Non-pigmented ciliary epithelial cell (primary cell): ENCODE measurements at places on chromosomes 1 and 21.

DNA sequence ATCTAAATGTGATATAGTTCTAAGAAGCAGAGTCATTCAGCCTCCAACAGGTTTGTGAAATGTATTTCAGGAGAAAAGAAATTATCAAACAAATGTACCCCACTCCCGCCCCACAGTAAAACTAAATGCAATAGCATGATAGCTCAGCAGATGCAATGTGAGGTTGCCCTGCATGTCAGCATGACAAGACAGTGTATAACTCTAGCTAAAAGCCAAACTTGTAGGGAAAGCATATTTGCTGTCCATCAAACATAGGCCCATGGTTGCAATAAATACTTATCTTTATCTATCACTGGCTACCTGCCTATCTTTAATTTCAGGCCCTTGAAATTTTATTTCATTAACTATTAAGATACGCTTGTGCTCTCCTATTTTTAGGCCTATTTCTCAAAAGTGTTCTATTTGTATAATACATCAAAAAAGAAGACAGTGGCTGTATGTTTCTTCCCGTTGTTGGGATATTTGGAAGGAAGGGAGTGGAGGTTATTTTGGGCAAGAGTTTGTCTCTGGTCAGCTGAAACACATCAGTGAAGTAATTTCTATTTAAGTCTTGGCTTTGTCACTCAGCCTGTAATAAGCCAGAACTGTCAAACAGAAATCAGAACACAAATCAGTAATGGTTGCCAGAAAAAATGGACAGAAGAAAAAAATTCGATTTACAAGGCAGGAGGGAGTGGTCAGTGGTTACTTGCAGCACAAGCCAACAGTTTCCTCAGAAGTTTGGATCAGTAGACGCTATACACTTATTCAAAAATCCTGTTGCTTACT, 307.4 kb upstream of the ADGRL2 start:
- no peak for DNase-seq

DNA sequence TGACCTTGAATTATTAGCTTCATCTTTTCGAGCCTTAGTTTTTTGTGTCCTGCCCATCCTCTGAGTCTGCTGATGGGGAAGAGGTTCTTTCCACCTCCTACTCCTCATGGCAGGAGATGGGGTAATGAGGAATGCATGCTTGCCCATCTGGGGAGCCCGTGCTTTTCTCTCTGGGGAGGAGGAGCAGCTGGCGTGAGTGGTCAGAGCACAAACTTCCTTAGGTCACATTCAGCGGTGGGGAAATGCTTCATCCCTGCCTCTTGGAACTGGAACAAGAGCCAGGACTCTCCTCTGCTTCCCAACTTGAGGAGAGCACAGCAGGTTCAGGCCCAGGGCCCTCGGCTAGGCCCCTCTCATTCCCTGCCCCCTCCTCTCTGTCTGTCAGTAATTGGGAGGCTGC, 155.0 kb downstream of the PCNX2 start:
- DNase-seq, result no peak

DNA sequence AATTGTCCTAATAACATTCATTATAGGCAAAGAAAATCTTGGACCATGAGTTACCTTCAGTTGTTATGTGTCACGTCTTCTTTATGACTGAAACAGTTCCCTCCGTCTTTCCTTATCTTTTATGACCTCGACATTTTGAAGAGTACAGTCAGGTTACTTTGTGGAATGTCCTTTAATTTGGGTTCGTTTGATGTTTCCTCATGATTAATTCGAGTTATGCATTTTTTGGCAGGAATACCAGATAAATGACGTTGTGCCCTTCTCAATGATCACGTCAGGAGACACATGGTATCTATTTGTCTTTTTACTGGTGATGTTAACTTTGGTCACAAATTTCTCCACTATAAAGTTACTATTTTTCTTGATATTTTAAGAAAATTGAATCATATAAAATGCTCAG, 17.3 kb upstream of the KLF17 start:
- no peak for DNase-seq

DNA sequence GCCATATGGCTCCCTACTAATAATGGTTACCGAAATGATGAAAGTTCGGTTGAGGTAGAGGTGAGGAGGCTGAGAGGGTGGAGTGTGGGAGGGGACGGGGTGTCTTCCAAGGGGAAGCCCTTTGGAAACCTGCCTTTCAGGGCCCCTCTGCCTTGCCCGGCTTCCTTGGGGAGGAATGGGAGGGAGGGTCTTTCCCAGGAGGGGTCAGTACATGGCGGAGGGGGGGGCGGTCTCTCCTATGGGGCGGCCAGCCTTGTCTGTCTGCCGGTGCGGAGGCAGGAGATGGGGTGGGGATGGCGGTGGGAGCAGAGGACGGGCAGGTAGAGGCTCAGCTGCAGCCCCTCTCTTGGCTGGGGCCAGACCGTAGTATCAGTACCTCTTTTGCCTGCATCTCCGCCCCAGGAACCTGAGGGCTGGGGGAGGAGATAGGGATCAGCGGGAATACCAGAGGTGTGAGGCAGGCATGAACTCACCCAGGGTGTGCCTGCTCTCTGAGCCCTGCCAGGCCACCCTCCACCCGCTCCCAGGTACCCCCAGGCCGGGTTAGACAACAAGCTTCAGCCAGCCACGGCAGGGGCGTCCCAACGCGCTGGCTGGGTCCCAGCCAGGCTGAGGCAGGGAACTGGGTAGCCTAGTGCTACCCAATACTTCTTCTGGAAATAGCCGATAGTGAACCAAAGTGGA, 79.4 kb upstream of the POU3F1 start:
- DNase-seq, result no peak

DNA sequence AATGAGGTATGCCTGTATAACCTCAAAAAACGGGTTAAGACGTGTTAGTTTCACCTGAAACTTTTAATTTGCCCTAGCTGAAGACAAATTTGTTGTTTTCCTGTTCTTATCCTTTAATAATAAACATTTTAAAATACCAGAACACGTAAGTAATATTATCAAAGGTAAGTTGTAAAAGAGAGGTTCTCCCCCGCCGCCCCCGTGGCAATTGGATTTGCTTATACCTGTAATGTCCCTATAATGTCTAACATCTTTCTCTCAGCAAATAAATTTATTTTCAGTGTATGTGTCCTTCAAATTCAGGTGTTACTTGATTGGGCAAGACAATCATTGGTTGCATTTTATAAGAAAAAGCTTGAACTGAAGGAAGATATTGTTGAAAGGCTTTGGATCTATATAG, 5.9 kb downstream of the URB2 start:
- DNase-seq, result no peak
